Right ventricle myocardium superior (tissue), 1 donor: ENCODE measurements at places on chromosomes 5 and 9. TPM values are rescaled to one million over a fixed set of nuclear protein-coding genes. Genes with fewer than 3 reads are reported as not detected.

Gene CTNNA1
- 297 TPM for total RNA-seq

Gene OR13C9
- not detected for total RNA-seq

- DNase-seq = no peak
These were observed 236.5 kb upstream of the TRIM32 start for GRCh38 chr9:116450378-116451139.

- no peak for DNase-seq
These were observed 1600.9 kb upstream of the C9orf72 start for GRCh38 chr9:29174136-29174535.

GRCh38 chr9:116555119-116555518 lies 132.0 kb upstream of the TRIM32 start:
- peak; percentile 65 for DNase-seq

DNA sequence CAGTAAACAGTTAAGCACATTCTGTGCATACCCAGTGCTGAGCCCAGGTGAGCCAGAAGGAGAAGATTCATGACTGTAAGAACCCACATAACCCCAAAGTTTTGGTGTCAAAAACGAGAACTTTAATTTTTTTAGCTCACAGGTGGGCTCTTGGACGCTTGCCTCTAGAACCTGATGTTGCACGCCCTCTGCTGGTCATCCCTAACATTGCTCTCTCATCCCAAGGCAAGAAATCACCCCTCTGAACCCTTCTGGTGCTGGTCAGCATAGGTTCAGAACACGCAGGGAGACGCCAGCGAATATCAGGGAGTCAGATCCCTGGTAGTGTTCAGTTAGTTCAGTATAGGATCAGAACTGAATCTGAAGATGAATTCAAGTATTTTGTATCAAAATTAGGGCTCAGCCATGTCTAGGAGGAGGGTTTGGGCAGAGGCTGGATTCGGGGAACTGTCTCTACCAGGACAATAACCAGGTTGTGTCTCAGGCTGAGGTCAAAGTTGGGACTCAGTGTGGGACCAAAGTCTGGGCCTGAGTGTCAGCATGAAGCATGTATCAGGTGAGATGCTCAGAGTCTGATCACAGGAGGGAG lies 4.1 kb upstream of the DNAJB5 start:
- no peak for DNase-seq

- DNase-seq = no peak
These were observed 148.2 kb upstream of the FSTL4 start for GRCh38 chr5:133760532-133760931.

DNA sequence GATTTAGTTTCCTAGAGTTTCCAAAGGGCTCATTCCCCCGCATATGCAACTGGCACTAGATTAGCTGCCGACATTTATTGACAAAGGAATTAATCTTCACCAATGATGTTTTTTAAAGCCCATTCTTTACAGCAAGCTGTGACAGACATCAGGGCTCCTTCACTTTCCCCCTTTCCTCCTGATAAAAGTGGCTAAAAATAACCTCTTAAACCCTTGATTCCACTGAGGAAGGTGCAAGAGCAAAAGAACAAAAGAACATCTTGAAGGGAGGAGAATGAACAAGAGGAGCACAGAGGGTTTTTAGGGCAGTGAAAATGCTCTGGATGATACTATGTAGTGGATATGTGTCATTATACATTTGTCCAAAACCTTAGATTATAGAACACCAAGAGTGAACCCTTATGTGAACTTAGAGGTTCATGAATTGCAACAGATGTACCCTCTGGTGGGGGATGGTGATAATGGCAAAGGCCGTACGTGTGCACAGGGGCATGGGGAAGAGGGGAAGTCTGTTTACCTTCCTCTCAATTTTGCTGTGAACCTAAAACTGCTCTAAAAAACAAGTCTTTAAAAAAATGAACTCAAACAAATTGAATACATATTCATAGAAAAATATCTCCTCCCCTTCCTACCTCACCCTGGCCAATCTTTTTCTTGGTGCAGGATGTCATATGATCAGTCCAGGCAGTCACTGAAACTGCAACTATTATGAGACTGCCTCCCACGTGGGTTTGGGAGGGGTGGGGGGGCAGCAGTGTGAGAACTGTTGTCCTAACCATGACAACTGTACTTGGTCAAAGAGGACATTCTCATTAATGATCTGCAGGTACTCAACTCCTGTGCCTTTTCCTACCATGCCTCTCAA lies 83.0 kb downstream of the MARCHF3 start:
- no peak for DNase-seq

- no peak for DNase-seq
These were observed 333.6 kb upstream of the CCNH start for GRCh38 chr5:87746341-87746740.

DNA sequence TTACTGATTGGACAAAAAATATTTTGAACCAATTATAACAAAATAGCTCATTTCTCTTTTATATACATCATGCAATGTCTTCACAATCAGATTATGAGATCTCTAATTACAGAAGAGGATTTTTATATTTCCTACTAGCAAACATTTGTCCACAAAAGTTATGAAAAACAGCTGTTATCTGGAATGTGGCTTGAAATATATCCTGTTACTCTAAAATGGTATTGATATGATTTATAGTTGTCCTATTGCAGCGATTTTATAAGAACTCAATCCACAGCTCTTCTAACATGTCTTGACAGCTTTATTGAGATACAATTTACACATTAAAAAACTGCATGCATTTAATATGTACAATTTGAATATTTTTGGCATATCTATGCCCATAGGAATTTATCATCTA lies 779.9 kb upstream of the ACO1 start:
- no peak for DNase-seq

DNA sequence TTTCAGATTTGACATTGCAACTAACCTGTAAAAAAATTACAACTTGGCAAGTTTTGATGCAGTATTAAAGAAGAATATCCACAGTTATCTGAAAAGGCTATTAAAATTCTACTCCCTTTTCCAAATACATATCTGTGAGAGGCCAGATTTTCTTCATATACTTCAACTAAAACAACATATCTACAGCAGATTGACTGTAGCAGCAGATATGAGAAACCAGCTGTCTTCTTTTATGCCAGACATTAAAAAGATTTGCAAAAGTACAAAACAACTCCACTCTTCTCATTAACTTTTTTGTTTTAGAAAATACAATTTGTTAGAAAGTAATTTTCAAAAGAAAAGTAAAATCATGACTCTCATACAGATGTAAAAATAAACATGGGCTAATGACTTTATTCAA lies 281.1 kb upstream of the PCSK5 start:
- DNase-seq = no peak

- DNase-seq = peak; percentile 72
These were observed 1.3 kb downstream of the MAP3K1 start for GRCh38 chr5:56816546-56817081.

GRCh38 chr5:77400645-77401044 lies 91.5 kb downstream of the WDR41 start:
- DNase-seq = no peak

DNA sequence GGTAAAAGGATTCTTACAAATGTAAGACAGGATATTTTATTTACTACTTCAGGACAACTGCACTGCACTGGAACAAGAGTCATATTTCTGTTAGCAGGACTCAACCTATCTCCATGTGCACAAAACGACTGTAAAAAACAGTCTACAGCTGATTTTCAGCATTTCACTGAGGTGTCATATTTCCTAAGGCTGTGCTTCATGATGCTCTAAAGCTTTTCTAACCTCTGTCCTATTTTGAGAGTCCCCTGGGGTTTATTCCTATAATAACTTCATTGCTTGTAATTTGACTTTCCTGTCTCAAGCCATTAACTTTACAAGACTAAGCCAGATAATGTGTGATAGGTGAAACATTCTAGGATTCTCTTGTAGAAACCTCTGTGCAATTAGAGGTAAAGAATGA lies 472.3 kb downstream of the HINT1 start:
- no peak for DNase-seq

DNA sequence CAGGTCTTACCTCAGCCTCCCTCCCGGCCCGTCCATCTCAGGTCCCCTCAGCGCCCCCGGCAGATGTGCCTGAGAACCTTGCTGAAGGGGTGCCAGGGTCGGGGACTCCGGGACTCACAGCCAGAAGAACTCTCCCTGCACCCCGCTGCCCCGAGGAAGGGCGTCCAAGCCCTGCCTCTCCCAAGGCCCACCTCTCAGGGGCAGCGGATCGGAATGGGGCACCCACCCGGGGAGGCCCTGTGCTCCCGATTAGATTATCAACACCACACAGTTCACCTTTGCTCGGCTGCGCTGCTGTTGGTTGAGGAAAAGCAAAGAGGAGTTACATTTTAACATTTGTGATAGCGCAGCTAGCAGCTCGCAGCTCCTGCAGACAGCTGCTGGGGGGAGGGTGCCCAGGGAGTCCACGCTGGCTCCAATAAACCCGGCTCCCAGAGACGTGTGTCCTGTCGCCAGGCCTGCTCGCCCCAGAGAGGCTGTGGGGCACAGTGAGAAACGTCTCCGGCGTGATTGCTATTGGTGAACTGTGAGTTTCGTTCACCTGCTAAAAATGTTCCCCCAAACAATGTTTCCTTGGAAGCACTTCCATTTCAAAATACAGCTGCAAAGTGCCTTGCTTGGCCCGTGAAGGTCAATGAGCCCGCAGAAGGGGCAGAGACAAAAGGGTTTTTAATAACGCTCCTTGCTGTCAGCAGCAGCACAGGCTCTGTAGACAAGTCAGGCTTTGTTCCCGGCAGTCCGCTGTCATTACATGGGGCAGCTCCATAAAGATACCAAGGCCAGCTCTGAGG lies 18.6 kb upstream of the SLC6A19 start:
- DNase-seq = peak; percentile 30

DNA sequence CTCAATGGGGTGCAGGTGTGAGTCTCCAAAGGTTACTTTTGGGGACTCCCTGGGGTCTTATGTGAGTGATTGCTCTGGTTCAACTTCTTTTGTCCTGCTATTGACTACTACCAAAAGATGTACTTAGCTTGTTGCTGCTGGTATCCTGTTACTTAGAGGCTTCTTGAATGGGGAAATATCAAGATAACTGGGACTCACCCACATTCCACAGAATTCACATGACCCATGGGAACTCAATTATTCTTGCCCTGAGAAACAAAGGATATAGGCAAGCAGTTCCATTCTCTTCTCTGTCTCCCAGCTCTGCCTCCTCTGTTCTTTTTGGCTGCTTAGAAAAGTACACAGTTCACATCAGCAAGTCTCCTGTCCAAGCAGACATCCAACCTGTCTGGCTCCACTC lies 105.9 kb downstream of the UNC13B start:
- no peak for DNase-seq

DNA sequence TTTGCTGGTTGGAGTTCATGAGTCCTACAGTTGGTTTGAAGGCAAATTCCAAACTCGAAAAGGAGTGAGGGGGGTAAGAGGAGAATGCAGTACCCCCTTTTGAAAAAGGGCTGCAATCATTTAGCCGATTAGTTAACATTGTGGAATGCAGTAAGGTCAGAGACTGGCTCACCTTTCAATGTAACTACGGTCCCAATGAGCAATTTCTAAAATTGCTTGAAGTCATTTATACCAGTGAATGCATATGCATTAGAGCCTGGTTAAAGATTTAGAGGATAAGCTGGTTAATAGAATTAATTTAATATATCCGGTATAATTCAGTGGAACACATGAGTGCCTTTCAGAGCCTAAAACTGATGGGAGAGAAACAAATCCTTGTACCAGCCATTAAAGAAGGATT lies 172.6 kb upstream of the PAPPA start:
- no peak for DNase-seq

GRCh38 chr5:122458278-122458872 lies 146.3 kb downstream of the SNCAIP start:
- no peak for DNase-seq

GRCh38 chr9:32171339-32171738 lies 213.1 kb upstream of the ACO1 start:
- no peak for DNase-seq

DNA sequence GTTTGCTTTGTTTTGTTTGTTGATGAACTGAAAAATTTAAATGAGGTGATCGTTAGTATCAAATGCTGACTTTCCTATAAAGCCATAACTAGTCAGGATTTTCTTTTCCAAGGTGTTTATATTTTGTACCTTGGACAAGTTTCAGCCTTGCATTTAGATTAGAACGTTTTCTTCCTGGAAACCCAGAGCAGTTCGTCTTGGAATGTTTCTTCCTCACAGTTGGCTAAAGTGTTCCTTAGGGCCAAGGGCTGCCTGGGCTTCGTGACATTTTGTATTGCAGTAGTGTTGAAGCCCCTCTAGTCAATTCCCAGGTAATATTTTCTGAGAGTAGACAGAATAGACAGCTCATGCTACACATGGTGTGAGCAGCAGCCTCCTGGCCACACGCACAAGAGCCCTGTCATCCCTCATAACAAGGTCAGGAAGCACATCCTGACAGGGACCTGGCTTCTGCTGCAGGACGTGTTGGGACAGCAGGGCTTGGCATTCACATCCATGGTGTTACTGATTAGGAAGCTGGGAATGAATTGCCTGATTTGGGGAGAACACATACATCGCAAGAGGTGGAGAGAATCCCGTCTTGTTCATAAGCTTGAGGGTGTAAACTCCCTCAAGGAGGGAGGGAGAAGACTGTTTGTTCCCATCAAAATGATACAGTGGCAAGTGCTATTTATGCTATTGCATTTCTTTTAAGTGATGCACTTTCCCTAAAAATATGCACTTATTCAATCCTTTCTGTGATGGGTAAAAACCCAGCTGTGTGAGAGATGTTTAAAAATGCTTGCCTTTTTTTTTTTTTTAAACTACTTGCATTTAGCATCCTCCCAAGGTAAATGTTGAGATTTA lies 31.7 kb downstream of the FUBP3 start:
- DNase-seq = no peak

- no peak for DNase-seq
These were observed 118.6 kb downstream of the BASP1 start for GRCh38 chr5:17336054-17336453.

GRCh38 chr5:132770476-132771159 lies 6.4 kb downstream of the SEPTIN8 start:
- no peak for DNase-seq

- no peak for DNase-seq
These were observed 7.2 kb downstream of the ERGIC1 start for GRCh38 chr5:172841256-172841655.

DNA sequence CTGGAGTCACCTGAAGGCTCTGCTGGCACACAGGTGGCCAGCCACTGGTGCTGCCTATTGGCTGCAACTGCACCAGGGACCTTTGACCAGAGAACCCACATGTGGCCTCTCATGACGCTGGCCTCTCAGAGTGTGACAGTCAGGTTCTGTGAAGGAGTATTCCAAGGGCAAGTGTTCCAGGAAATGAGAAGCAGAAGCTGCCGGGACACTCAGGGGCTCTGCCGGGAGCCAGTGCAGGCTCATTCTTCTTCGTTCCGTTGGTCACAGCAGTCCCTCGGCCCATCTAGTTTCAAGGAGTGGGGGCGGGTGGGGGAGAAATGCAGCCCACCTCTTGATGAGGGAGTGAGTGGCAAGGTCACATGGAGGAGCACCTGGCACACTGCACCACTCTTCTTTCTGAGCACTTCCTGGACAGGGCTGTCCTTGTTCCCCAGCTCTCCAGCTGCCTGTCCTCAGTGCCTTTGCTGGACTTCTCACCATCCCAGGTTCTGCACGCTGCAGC lies 237.5 kb downstream of the GADD45G start:
- DNase-seq = no peak

GRCh38 chr5:157689942-157690689 lies 18.8 kb downstream of the C5orf52 start:
- DNase-seq = no peak
